GM23248 (cell line): ENCODE measurements at places on chromosomes 12 and 14. TPM values are rescaled to one million over a fixed set of nuclear protein-coding genes. Genes with fewer than 3 reads are reported as not detected.

The STYK1 gene
- total RNA-seq = 1.1 TPM in 1 of 2 replicates, not detected in the other

The CLEC9A gene
- total RNA-seq = not detected in 2 replicates

The NUAK1 gene
- 29.6 and 45.7 TPM in 2 replicates for total RNA-seq

The ERBB3 gene
- 3.3 and 3.5 TPM in 2 replicates for total RNA-seq

The CLEC4C gene
- not detected in 2 replicates for total RNA-seq

DNA sequence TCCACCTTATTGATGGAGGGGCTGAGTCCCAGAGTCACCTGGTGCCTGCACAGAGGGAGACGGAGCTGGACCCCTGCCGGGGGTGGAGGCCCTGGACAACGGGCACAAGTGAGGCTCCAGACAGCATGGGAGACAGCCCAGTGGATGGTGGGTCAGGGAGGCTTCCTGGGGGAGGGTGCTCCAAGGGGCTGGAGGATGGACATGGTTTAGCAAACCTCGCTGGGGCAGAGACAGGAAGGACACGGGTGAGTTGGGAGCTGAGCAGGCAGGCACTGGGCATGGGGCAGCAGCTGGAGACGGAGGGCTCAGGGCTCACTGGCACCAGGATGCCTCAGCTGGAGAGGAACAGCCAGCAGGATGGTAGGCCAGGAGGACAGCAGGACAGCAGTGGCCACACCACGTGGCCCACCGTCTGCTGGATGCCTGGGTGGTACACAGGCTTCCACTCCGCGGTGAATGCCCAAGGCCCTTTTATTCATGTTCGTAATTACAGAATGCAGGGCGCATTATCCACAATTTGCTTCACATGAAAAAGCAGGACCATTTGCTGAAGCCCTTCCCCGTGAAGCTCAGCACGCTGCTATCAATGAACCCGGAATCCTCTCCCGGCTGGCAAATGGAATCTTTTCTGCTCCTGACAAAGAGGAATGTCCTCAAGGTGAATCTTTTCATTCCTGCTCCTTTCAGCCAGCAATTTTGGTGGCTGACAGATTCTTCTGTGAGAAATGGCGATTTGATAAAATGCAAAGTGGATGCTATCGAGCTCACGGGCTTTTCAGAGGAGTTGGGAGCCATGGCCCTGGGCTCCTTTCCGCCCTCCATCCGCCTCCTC is 138.1 kb upstream of the C14orf180 start:
- no peak for DNase-seq
- H3K4me3 ChIP-seq = no peak overlapping the region
- H3K27ac ChIP-seq = no peak overlapping the region
- no peaks in the 10 kb centered on the region for H3K27me3 ChIP-seq

- no peaks in the 10 kb centered on the region for H3K27me3 ChIP-seq
- peak overlapping the region; percentile 87 for H3K27ac ChIP-seq
- H3K4me3 ChIP-seq = peak overlapping the region; percentile 45
- H3K36me3 ChIP-seq = no peaks in the 10 kb centered on the region
- peak; percentile 52 for DNase-seq
Measured at GRCh38 chr12:46660719-46661109, 165.1 kb downstream of the SLC38A4 start.

DNA sequence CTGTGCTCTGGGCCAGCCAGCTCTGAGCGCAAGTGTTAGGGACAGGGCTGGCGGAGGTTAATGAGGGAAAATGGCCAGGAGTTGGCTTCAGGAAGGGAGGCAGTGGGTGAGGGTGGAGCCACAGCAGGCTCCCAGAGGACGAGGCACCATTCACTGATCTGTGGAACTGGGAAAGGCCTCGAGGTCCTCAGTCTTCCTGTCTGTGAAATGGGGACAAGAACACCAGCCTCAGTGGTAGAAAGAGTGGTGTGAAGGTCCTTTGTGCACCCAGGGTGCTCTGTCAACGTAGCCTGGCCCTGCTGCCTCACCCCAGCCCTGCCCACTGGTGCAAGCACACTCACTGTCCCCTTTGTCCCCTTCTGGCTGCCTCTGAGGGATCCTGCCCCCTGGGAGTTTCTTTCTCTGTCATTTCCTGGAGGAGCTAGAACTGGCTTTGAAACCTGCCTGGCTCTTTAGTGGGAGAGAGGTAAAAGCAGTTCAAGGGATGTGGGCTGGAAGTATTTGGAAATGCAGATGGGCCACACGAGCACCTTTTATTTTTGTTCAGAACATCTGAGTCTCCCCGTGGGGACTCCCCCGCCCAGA is 25.0 kb downstream of the SYNDIG1L start:
- H3K4me3 ChIP-seq = no peak overlapping the region
- no peaks in the 10 kb centered on the region for H3K36me3 ChIP-seq
- DNase-seq = no peak

GRCh38 chr12:52305921-52306705 is 14.8 kb upstream of the KRT81 start:
- DNase-seq = no peak
- H3K27ac ChIP-seq = no peak overlapping the region
- H3K4me3 ChIP-seq = no peak overlapping the region
- H3K4me1 ChIP-seq = peaks cover 2% of the 10 kb centered on the region

- no peaks in the 10 kb centered on the region for H3K36me3 ChIP-seq
- no peaks in the 10 kb centered on the region for H3K27me3 ChIP-seq
- H3K4me1 ChIP-seq = peaks cover 20% of the 10 kb centered on the region
- H3K27ac ChIP-seq = no peak overlapping the region
- no peak for DNase-seq
Measured at GRCh38 chr12:45668641-45669040, 60.9 kb upstream of the ARID2 start.

DNA sequence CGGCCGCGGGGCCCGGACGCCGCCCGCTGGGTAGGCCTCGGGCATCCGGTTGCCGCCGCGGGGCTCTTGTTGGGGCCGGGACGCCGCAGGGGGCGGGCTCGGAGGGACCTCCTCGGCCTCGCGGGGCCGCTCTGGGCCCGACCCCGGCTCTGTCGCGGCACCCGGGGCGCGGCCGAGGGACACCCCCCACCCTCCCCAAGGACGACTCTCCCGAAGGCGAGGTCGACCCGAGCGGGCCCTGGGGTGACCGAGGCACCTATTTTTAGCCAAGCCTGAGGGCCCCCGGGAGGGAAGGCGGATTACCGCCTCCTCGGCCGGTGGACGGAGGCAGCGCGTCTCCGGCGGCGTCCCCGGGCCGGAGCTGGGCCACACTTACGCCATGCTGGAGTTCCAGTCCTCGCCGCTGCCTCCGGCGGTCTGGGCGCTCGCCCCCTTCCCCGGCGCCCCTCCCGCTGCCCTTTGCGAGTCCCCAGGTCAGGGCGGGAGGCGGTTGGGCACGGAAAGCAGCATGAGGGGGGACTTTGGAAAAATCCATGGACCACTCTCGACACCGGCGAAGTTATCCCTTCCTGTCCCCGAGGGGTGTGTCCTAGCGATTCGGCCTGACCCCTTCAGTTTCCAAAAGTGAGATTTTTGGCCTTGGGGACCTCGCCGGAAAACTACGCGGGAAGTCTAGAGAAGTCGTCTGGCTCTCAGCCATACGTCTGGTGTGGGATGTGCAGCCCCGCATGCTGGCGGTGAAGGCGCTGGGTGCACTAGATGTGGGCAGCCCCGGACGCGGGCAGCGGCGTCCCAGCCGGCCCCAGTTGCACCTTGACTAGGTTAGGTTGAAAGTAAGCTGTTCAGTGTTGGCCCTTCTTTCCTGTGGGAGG is 699 bp downstream of the KTN1 start:
- no peaks in the 10 kb centered on the region for H3K27me3 ChIP-seq
- peak overlapping the region; percentile 92 for H3K4me3 ChIP-seq
- no peaks in the 10 kb centered on the region for H3K36me3 ChIP-seq
- peak overlapping the region; percentile 61 for H3K27ac ChIP-seq
- DNase-seq = peak; percentile 76

GRCh38 chr14:93943052-93943451 is 15.9 kb downstream of the FAM181A start:
- H3K36me3 ChIP-seq = no peaks in the 10 kb centered on the region
- 0 out of 2 replicates have a peak, but pooled peaks cover 13% of the 10 kb centered on the region for H3K27me3 ChIP-seq
